CD4-positive, alpha-beta memory T cell (primary cell): ENCODE measurements at places on chromosomes 4 and X.

DNA sequence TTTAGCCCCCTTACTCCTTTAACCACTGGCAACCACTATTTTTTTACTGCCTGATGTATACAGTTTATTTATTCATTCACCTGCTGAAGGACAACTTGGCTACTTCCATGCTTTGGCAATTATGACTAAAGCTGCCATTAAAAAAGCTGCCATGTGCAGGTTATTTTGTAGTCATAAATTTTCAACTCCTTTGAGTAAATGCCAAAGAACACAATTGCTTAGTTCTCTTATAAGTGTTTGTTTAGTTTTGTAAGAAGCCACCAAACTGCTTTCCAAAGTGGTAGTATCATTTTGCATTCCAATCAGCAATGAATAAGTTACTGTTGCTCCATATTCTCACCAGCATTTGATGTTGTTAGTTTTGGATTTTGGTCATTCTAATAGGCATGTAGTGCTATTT is 1831.8 kb downstream of the PCDH7 start:
- DNase-seq = no peak

DNA sequence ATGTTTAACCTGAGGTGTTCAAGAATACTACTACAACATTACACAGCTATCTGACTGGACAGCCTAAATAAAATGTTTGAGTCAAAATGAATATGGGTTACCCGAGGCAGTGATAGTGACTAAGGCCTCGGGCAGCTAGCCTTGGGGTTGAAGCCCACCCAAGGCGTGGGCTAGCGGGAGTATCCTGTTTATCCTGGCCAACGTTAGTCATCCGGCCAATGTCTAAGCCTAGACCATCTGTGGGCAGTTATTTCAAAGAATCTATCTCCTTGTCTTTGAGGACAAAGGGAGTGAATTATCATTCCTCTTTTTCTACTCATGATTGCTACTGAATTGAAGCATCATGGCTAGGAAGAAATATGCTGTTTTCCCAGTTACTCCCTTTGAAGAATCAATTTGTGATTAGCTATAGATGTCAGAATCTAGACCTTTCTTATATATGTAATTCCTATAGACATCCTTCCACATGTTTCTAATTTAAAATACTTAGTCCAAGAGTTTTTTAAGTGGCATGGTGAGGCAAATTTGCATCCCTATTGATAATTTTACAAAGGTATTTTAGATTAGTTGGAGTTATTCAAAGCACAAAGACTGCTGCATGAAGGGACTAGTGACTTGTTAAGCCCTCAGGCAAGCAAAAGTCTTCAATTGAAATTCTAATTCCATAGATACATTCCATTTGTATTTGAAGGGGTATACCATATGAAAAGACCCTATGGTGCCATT is 6.0 kb upstream of the PDGFC start:
- DNase-seq = no peak

GRCh38 chr4:142267101-142267500 is 579.0 kb downstream of the INPP4B start:
- no peak for DNase-seq

DNA sequence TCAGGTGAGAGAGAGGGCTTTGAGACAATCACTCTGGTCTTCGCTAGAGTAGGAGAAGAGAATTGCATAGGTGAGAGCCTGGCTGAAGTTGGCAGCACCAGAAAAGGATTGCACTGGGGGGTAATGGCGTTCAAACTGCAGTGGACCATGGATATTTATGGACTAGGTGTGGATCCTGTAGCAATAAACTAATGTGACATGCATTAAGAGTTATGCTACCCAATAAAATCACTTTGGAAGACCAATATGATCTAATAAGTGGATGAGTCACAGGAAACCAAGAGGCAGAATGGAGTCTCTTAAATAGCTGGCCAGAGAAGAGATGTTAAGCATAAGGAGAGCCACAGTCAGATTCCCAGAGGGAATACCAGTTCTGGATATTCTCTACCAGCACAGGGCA is 259.8 kb downstream of the FBXO8 start:
- no peak for DNase-seq

DNA sequence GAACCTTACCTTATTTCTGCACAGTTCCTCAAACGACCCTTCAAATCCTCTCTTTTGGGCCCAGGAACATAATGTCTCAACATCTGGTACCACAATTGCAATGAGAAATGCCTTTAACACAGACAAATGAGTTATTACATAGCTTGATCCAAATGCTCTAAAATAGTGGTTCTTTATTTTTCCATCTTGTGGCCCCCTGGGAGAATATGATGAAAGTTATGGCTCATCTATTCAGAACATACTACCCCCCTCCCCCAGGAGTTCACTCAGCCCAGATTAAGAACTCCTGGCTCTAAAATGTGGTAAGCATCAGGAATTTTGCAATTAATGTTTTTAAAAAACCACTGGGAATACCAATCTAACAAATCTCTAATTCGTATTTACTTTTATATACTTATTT is 23.9 kb upstream of the CENPU start:
- DNase-seq = no peak

DNA sequence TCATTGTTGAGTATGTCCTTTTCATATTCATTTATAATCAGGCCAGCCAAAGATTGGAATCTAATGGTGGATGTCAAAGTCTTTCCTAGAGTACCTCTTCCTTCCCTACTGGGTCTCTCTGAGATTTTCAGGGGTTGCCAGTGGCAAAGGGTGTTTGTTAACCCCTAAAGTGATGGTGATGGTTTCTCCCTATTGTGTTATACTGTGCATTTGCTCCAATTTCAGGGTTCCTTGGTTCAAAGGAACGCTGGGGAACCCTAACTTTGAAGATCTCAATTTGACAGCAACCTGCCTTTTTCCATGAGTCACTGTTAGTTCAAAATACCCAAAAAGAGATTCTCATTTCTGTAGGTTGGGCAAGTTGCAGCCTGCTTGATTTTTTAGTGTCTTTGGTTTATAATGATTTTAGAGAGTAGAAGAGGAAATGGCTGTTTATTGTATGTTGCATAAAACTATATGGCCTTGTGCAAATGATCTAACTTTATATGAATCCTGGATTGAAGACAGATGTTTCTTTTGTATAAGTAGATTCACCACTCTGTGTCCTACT is 23.0 kb downstream of the GAB1 start:
- DNase-seq = no peak

DNA sequence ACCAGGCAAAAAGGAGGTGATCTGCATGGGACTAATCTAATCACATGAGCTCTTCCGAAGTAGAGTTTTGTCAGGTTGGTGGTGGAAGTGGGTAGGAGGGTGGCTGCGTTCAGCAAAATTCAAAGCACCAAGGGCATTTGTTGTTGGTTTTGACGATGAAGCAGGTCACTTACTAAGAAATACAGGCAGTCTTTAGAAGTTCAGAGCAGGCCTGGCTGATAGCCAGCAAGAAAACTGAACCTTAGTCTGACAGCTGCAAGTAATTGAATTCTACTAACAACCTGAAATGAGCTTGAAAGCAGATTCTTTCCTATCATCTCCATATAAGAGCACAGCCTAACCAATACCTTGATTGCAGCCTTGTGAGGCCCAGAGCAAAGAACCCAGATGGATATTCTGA is 505.8 kb downstream of the KLHL13 start:
- no peak for DNase-seq
